Aortic smooth muscle cell (primary cell): ENCODE measurements at places on chromosomes 1 and 21. TPM values are rescaled to one million over a fixed set of nuclear protein-coding genes. Genes with fewer than 3 reads are reported as not detected.

PDE9A gene
- total RNA-seq: 0.44 and 1.2 TPM in 2 replicates

A3GALT2 gene
- not detected in 2 replicates for total RNA-seq

OLIG2 gene
- total RNA-seq: not detected in 2 replicates

VWA1 gene
- 1.6 and 2.5 TPM in 2 replicates for total RNA-seq

CTSK gene
- 139 and 237 TPM in 2 replicates for total RNA-seq

ADORA3 gene
- total RNA-seq: 0.06 and 0.13 TPM in 2 replicates

NCAM2 gene
- 5.5 and 17.2 TPM in 2 replicates for total RNA-seq

BSND gene
- total RNA-seq: not detected in 2 replicates

C1orf115 gene
- 2.5 and 5.1 TPM in 2 replicates for total RNA-seq

GPR161 gene
- total RNA-seq: 11.4 and 13.2 TPM in 2 replicates

GBP1 gene
- total RNA-seq: 11.6 and 12.4 TPM in 2 replicates

GJB5 gene
- total RNA-seq: not detected in 2 replicates

IRF6 gene
- 4.4 and 15.7 TPM in 2 replicates for total RNA-seq

SLC30A10 gene
- total RNA-seq: 0.44 TPM in 1 of 2 replicates, not detected in the other

PCAT6 gene
- 0.25 TPM in 1 of 2 replicates, not detected in the other for total RNA-seq

LGR6 gene
- total RNA-seq: not detected in 2 replicates

S100A16 gene
- 250 and 256 TPM in 2 replicates for total RNA-seq

LY9 gene
- not detected in 2 replicates for total RNA-seq

SGIP1 gene
- 31.7 and 61.1 TPM in 2 replicates for total RNA-seq

DMRTA2 gene
- total RNA-seq: 0.12 and 0.13 TPM in 2 replicates

ADCY10 gene
- under 0.01 and 0.26 TPM in 2 replicates for total RNA-seq

UBXN10 gene
- not detected in 2 replicates for total RNA-seq

KRTAP13-2 gene
- total RNA-seq: not detected in 2 replicates

DNASE2B gene
- total RNA-seq: not detected in 2 replicates

SDE2 gene
- 22.3 and 27.1 TPM in 2 replicates for total RNA-seq

HAO2 gene
- total RNA-seq: not detected in 2 replicates
